ENCODE measurements at places on chromosomes 7 and 10.

DNA sequence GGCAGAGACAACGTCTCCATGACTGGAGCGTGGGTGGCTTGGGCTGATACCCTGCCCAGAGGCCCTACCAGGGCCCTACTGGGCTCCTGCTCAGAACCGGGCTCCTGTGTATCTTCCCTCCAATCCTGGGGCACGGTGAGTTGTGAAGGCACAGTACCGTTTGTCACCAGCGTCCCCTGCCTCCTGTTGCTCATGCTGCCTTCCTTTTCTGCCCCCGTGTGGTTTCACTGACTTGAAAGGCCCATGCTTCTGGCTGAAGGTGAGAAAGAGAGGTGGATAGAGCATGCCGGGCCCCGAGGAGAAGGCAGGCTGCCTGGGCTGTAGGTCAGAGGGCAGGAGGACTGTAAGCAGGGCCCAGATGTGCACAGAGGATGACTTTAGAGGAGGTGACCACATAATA, 9.1 kb upstream of the DMBT1 start:
- DNase-seq: no peak

GRCh38 chr7:72334066-72334465, 78.1 kb downstream of the CALN1 start:
- no peak for DNase-seq

DNA sequence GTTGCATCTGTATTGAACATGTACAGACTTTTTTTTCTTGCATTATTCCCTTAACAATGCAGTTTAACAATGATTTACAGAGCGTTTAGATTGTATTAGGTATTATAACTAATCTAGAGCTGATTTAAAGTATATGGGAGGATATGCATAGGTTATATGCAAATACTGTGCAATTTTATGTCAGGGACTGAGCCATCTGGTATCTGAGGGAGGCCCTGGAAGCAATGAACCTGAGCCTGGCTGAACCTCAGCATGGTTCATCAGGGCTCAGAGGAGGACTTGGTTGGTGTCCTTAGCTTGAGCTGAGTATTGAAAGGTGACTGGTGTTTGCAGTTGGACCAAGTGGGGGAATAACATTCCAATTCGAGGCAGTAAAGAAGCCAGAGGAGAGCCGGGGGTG, 4.8 kb downstream of the ADCK2 start:
- no peak for DNase-seq

DNA sequence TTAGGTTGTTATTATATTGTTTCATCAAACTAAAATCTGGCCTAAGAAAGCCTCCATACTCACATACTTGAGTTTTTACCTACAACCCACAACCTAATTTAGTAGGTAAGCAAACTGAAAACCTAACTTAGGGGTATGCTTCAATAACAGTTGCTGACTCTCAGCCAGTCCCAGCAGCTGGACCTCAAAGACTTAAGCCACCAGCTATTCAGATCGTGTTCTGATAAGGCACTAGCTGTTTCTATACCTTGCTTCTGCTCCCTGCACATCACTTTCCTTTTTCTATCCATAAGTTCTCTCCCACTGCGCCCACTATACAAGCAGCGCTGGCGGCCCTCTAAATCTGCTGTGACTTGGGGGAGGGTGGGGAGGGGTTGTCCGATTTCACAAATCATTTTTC, 42.3 kb downstream of the SUGCT start:
- no peak for DNase-seq

- no peak for DNase-seq
Observed at GRCh38 chr10:78451592-78451991, 417.9 kb downstream of the RPS24 start.

- no peak for DNase-seq
Observed at GRCh38 chr10:92038949-92039348, 115.4 kb downstream of the BTAF1 start.

GRCh38 chr7:157739650-157740049, 402.8 kb downstream of the DNAJB6 start:
- no peak for DNase-seq

GRCh38 chr10:72320676-72321247, 34.0 kb downstream of the DNAJB12 start:
- DNase-seq: peak; percentile 96

GRCh38 chr10:69290993-69291392, 12.7 kb downstream of the HK1 start:
- no peak for DNase-seq

DNA sequence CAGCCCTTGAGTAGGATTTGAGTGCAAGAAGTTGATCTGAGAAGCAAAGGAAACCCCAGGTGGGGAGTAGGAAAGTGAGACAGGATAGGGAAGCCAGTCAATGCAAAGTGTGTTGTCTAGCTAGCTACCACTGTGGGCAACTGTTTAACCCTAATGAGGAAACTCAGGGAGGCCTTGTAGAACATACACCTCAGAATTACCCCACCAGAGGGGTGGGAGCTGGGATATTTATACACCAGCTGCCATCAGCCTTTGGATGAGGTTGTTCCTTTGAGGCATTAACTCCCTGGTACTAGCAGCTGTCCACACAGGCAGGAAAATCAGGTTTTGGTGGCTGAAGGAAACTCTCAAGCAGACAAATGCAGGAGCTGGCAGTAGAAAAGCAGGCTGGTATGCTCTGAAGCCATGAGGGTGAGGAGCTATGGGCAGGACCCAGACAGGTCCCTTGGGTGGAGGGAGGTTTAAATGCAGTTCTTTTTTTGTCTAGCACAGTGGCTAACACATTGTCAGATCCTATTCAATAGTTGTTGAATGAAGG, 60.1 kb upstream of the ARID5B start:
- no peak for DNase-seq

GRCh38 chr10:96380821-96381220, 22.0 kb upstream of the OPALIN start:
- DNase-seq: no peak

DNA sequence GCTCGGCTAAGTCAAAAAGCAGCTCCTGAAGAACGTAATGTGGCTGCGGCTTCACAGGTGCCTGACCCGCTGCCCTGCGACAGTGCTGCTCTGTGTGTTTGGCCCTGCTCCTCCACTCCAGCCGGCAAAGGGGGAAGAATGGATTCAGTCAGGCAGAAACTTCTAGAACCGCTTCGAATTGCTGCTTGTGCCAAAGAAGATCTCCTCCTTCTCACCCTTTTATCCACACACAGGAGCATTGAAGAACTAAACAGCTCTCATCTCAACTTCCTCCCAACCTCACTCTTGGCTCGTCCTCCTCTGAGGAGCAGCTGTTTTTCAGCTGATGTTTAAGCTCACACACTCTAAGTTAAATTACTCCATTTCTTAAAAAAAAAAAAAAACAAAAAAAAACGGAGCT, 651.4 kb downstream of the INHBA start:
- DNase-seq: no peak

DNA sequence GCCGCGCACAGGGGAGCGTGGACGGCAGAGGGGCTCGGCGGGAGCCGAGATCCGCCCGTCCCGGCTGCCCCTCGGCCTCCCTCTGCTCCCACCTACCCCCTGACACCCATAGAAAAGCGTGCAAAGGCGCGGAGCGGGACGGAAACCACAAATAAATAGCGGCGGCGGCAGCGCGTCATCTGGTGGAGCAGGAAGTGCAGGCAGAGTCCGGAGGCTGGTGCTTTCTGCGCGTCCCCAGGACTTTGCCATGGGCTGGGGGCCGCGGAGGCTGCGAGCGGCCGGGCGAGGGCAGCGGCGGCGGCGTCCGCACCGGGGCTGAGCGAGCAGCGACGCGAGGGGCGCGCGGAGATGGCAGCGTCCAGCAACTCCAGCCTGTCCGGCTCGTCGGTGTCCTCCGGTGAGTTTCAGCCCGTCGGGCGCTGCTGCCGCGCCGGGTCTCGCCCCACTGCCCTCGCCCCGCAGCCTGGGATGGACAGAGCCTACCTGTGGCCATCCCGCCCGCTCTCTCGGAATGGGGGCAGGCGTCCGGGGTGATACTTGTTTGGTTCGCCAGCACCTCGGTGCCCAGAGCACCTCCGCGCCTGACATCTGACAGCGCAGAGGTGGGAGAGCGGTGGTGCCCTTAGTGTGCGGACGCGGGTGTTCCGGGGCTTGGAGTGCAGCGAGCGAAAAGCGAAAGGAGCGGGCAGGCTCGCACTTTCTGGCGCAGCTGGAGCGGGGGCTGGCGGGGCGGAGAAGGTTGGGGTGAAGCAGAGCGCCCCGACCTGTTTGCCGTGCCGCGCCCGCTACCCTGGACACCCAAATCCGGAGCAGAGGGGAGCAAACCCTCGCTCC, at the start of gene CHN2:
TSS of gene CHN2 (plus strand) at position 182 of the 834 bp plus-strand sequence.
- DNase-seq: peak; percentile 20

- DNase-seq: peak; percentile 87
Observed at GRCh38 chr10:101830322-101831168, 12.3 kb upstream of the OGA start.

DNA sequence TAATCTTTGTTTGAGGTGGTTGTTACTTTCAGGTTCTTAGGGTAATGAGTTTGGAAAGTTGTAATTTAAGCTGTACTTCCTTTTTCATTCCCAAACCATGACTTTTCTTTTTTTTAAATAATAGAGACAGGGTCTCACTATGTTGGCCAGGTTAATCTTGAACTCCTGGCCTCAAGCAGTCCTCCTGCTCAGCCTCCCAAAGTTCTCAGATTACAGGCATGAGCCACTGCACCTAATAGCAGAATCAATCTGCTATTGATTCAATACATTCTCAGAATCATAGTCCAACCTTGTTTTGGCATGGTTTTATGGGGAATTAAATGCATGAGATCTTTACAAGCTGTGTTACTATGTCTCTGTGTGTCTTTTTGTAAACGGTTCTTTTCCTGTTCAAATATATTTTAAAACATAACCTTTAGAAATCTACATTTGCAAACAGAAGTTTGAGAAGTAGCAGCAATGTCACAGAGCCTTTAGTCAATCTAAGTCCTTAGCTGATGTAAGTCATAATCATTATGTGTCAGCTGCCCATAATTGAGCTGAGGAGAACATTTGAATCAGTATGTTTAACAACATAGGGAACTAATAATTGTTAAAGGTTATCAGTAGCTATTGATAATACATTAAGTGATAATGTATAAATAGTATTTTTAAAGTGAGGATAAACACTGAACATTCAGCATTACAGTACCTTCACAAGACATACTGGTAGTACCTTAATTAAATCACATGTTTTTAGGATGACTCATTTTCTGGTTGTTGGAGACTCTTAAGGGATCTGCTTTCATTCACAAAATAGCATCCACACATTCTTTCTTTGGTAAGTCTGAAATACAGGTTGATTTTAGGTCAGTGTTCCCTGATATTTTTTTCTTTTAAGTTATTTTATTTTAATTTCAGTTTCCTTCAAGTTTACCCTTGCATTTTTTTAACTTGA, 8.8 kb downstream of the INPP5F start:
- no peak for DNase-seq

GRCh38 chr7:8042796-8043535, 74.4 kb downstream of the GLCCI1 start:
- no peak for DNase-seq

GRCh38 chr7:106047818-106048705, 64.0 kb downstream of the SYPL1 start:
- DNase-seq: no peak

DNA sequence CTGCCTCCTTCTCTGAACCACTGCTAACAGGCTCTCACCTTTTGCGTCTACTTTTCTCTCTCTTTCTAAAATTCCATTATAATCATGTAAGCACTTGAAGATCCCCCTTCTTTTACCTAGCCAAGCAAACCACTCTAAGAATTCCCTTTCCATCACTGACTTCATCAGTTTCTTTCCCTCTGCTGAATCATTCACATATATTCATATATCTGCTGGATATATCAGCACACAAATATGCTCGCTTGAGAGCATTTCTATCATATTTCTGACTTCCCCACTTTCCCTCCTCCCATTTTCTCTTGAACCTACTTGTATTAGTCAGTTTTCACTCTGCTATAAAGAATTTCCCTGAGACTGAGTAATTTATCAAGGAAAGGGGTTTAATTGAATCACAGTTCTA, 84.2 kb upstream of the LRRN3 start:
- DNase-seq: no peak

- no peak for DNase-seq
Observed at GRCh38 chr7:50558294-50559053, 6.7 kb downstream of the DDC start.

DNA sequence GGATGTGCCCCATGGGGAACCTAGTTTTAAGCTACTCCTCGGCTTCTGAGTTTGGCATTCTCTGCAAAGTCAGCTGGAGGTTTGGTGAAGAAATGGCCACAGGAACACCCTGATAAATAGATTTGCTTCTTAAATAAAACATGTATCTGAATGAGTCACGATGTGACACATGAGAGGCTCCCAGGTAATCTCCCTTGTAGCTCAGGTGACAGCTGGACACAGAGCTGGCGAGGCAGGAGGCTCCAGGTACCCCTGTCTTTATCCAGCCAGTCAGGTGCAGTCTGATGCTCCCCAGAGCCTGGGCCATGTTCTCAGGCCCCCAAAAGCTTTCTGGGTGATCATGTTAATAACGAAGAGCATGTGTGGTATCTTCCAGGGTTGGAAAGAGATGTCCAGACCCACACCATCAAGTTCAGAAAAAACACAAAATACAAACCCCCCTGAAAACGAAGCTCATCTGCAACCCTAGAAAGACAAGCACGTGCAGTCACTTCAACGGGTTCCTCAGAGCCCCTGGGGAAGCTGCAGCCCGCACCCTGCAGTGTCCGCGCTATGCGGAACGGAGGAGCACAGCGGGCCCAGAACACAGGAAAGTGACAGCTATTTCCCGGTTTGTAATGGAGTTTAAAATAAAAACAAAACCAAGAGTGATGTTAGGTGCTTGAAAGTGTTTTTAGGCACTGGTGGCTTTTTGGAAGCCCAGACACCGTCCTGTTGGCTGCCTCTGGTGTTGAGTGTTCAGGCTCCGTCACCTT, 69.4 kb downstream of the ZRANB1 start:
- DNase-seq: no peak

- no peak for DNase-seq
Observed at GRCh38 chr7:78363866-78364265, 565.3 kb downstream of the PHTF2 start.

- peak; percentile 21 for DNase-seq
Observed at GRCh38 chr10:122504610-122504950, 43.2 kb downstream of the HTRA1 start.

GRCh38 chr7:112497481-112497880, 16.7 kb downstream of the LSMEM1 start:
- no peak for DNase-seq

- no peak for DNase-seq
Observed at GRCh38 chr7:70325509-70326101, 727.3 kb downstream of the AUTS2 start.
